SHP77 (cell line): ENCODE measurements at places on chromosomes 16 and 17.

DNA sequence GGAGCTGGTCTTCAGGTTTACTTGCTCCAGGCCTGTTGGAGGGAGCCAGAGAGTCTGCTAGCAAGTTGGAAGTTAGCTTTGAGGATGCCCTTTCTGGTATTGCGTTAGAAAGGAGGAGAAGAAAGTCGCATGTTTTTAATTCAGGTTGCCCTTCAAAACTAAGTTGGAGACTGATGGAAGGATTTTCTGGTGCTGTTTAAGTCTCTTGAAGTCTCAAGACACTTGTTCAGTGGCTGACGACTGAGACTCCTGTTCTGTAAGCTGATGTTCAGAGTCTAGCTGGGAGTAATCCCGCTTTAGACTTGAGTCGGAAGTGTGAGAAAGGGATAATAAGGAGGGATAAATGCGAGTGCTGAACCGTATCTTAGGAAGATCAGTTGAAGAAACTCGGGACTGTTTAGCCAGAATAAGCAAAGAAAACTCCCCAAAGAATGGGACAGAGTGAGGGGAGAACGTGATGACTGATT, 740 bp downstream of the AATF start:
- no peak for DNase-seq

GRCh38 chr17:41404024-41404671, 6.7 kb upstream of the KRT31 start:
- DNase-seq, result no peak

GRCh38 chr17:78461799-78462053, 83.3 kb downstream of the PGS1 start:
- no peak for DNase-seq

GRCh38 chr17:9355846-9356245, 219.8 kb downstream of the STX8 start:
- no peak for DNase-seq

GRCh38 chr17:57009737-57010445, 32.0 kb downstream of the SCPEP1 start:
- peak; percentile 53 for DNase-seq

GRCh38 chr16:54934481-54935265, 4.0 kb downstream of the IRX5 start:
- DNase-seq, result no peak

DNA sequence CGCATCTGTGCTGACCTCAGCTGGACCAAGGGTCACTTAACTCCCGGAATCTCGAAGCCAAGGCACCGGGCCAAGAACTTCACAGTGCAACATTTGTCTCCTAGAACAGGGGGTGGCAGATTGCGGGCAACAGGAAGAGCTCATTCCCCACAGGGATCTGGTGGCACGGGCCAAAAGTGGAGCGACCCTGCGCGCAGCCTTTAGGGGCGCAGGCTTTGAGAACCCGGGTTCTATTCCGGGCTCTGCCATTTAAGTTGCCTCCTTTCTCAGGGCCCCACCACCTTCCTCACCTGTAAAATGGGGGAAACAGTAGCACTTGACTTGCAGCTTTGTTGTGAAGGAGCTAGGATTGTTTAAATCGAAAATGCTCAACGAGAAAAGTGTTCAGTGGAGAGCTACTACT, 651 bp downstream of the SHMT1 start:
- peak; percentile 31 for DNase-seq

GRCh38 chr16:65757064-65757463, 609.4 kb upstream of the CDH5 start:
- DNase-seq, result no peak

GRCh38 chr17:67245694-67246402, 852 bp upstream of the HELZ start:
- DNase-seq, result peak; percentile 38
